ENCODE measurements at places on chromosomes 5 and 9. TPM values are rescaled to one million over a fixed set of nuclear protein-coding genes. Genes with fewer than 3 reads are reported as not detected.

Gene CACNA1B
- total RNA-seq: 0.04 TPM

Gene ENHO
- 0.31 TPM for total RNA-seq

GRCh38 chr5:141986072-141986471 lies 17.2 kb downstream of the RNF14 start:
- DNase-seq: no peak

- no peak for DNase-seq
Measured at GRCh38 chr9:84969084-84969483, 299.6 kb downstream of the NTRK2 start.

DNA sequence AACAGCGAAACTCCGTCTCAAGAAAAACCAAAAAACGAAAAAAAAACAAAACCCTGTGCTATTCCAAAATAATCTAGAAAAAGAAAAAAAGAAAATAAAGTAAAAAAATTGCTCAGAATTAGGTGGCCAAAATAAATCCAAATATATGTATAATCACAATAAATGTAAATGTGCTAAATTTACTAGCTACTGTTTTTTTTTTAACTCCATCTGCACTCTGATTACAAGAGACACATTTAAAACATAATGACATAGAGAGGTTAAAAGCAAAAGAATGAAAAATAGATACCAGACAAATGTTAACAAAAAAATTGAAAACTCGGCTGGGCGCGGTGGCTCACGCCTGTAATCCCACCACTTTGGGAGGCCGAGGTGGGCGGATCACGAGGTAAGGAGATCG lies 66.1 kb downstream of the FGF1 start:
- no peak for DNase-seq

All from activated naive CD4-positive, alpha-beta T cell treated with anti-CD3 and anti-CD28 coated beads, Interleukin-2, amount 50 U/mL, for 72 hours (primary cell).